Adrenal gland (tissue), 19 donors: ENCODE measurements at places on chromosomes 3 and 15. TPM values are rescaled to one million over a fixed set of nuclear protein-coding genes. Genes with fewer than 3 reads are reported as not detected.

The SPTSSB gene
- total RNA-seq = 0.97 TPM

The P3H2 gene
- total RNA-seq = 66.5 TPM

The CCR2 gene
- total RNA-seq = 0.50 TPM

The A4GNT gene
- not detected for total RNA-seq

The FBXL22 gene
- 0.78 TPM for total RNA-seq

The TADA3 gene
- 114 TPM for total RNA-seq

The GPR27 gene
- total RNA-seq = 0.52 TPM

The SPATA12 gene
- 0.22 TPM for total RNA-seq

The NRROS gene
- 1.2 TPM for total RNA-seq

The SLC28A2 gene
- total RNA-seq = under 0.01 TPM

The EPHB1 gene
- total RNA-seq = 3.4 TPM

The FAM43A gene
- total RNA-seq = 14.9 TPM

The NLGN1 gene
- 0.35 TPM for total RNA-seq

The MYO5A gene
- 45.0 TPM for total RNA-seq

The AMIGO3 gene
- total RNA-seq = 1.3 TPM

The KCNMB2 gene
- 0.58 TPM for total RNA-seq

The ETV5 gene
- 89.8 TPM for total RNA-seq

The CPNE9 gene
- total RNA-seq = 1.5 TPM

The REC114 gene
- not detected for total RNA-seq

The GABRR3 gene
- total RNA-seq = not detected

The ITGA11 gene
- 12.7 TPM for total RNA-seq
